Suppressor macrophage (primary cell): ENCODE measurements at places on chromosomes 3 and 15.

DNA sequence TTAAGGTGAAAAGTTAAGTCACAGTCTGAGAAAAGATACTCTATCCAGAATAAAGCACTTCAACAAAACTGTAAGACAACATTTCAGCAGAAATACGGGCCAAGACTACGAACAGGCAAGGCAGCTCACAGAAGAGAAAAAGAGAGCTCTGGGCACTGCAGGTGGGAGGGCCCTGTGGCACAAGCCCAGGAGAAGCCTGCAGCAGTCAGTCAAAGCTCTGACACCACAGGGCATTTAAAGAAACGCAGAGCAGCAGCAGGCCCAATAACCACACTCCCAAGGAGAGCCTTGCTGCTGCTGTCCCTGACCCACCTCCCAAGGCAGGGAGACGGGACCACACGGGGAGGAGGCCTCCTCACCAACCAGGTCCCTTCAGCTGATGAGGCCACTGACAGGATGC is 19.2 kb downstream of the CHSY1 start:
- no peak for DNase-seq

DNA sequence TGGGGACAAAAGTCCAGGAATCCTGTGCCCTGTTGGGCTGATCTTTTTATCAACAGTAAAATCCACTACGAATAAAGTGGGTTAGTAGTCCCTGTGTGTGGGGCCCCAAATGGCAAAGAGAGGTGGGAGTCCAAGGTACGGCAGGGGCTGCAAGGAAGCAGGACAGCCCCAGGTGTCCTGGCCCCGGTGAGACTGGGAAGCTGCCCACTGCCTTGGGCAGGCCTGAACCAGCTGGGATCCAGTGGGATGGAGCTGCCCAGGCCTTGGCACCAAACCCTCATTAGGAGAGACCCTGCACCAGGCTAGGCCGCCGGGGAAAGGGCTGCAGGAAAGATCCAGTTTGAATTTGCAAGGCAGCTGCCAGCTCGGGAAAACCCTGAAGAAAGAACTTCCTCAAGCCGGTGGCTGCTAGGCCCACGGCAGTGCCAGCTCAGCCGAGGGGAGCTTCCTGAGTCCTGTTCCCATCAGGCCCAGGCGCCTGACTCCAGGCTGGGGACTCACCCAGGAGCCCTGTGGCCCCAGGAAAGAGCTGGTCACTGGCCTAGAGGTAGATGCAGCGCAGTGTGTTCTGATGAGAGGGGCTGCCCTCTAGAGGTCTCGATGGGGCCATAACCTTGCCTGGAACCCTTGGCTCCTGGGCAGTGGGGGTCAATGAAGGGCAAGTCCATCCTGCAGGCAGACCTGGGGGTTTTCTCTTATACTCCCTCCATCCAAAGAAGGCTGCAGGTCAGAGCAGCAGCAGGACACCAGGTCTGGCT is 14.4 kb upstream of the GNAI2 start:
- peak; percentile 55 for DNase-seq

DNA sequence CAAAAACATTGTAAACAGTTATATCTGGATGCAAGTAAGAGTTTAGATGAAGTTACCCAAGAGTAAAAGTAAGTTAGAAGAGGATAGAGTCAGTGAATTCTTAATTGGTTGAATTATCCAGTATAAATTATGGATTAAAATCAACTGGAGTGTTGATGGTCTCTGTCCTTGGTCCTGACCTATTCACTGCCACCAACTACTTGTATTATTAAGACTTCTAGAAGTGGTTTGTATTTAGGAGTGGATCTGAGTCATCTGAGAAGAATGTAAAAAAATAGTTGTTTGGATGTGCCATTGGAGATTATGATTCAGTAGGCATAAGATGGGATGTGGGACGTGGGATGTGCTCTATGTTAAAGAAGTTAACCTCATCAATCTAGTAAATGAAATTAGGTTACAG is 86.4 kb downstream of the SYNPR start:
- DNase-seq: no peak

DNA sequence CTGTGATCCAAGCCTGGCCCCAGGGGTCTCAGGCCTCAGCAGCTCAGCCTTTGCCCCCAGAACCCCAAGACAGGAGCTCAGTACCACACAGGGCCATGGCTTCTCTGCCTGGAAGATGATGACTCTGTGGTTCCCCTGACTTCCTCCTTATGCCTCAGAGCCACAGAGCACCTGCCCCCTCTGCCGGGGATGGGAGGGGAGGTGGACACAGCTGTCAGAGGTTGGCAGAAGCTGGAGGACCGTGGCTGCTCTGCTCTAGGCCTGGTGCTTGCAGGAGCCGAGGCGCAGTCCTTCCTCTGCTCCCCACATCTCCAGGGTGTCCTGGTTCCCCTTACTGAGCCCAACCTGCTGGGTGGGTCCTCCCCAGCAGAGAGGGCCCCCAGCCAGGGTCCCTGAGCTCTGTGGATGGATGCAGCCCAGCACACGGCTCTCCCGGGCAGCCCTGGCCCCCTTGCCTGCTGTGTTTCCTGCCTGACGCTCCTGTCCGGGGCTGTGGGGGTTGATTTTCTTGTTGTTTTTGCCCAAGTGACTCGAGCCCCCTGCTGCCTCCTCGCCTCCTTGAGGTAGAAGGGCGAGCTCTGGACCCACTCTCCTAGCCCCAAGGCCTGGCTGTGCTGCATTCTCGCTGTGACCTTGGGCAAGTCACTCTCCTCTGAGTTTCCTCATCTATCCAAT is 36.6 kb downstream of the PSTPIP1 start:
- peak; percentile 43 for DNase-seq

DNA sequence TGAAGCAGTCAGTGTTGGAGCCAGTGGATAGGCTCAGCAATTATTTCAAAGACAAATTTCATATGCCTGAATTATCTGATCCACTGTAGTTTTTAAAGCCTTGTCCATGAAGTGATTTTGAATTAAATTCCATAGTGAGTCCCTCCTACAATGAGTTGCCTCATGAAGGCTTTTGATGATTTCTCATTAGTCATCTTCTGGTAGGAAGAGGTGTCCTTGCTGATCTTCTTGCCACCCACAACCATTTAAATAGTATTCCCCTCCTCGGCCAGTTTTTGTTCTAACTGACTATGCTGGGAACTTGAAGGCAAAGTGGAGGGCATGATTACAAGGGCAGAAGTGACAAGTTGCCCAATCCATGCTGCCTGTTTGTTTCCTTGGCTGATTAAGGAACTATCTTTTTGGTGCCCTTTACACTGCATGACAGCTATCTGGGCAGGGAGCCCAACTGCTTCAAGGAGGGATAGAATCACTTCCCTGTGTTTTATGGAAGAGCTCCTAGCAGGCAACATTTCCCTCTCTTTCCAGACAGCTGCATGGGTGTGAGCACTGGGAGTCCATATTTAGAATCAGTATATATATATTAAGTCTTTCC is 617.5 kb downstream of the ZPLD1 start:
- peak; percentile 94 for DNase-seq

DNA sequence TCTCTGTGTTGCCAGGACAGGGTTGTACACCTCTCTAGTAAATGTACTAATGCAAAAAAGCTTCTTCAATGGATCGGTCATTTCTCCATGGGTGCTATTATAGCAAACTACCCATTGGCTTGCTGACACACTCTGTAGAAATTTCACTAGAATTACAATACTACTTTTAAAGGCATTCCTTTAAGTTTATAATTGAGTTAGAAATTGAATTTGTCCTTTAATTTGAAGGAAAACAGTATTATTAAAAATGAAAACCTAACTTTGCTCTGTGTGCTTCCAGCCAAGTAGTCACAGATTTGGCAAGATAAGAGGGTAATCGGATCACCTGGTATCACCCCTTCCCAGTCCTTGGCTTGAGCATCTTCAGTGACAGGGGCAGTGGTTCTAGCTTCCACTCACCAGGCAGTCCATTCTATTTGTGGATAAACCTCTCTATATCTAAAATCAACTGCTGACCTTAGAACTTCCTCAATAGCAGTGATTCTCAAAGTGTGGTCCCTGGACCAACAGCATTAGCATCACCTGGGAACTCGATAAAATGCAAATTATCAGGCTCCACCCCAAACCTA is 93.2 kb downstream of the GHSR start:
- no peak for DNase-seq

- DNase-seq: no peak
Measured at GRCh38 chr15:71002316-71002715, 109.7 kb downstream of the LRRC49 start.
